ENCODE measurements at places on chromosomes 5 and 9.
A peak's percentile ranks its signal among the peaks of the same experiment; 100 is the strongest.

- DNase-seq: no peak
Observed at GRCh38 chr9:23842565-23843129, 16.6 kb upstream of the ELAVL2 start.

GRCh38 chr9:3415906-3416305 lies 109.9 kb downstream of the RFX3 start:
- DNase-seq: no peak

DNA sequence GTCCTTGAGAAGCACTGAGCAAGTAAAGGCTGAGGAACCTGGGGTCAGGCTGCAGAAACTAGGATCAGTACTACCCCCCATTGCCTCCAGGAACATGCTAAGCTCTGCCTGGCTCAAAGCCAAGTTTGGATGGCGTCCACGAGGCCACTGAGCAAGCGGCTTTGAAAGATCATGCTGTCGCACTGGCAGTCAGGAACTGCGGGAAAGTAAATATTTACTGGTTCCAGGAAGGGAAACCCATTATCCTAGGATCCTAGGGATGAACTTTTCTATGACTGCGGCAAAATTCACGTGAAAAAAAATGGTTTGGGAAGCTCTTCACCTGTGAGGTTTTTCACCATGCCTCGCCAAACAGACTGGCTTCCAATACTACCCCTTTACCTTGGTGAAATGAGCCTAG lies 75.3 kb upstream of the PJA2 start:
- DNase-seq: no peak

- no peak for DNase-seq
Observed at GRCh38 chr5:157006262-157006661, 43.2 kb upstream of the TIMD4 start.

DNA sequence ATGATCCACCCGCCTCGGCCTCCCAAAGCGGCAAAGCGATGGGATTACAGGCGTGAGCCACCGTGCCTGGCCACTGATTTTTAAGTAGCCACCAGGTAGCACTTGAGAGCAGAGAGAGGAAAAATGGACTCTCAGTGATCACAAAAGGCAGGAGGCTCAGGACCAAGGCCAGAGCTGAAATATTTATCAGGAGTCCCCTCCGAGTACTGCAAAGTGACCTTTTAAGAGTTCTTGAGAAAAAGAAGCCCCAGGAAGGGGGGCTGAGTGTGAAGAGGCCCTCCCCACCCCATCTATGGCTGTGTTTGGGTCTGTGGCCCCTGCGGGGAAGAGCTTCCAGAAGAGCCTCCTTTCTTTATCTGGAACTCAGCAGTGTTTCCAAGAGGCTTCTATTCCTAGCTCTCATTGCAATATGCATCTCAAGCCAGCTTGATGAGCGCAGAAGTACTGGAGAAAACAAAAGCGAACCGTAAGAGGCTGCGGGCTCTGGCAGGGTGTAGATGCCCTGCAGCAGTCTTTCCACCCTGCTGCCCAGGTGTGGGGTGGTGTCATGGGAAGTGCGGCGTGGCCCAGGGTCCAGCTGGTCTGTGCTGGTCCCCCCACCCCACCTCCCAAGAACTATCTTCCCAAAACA lies 75.5 kb upstream of the CDK20 start:
- no peak for DNase-seq

DNA sequence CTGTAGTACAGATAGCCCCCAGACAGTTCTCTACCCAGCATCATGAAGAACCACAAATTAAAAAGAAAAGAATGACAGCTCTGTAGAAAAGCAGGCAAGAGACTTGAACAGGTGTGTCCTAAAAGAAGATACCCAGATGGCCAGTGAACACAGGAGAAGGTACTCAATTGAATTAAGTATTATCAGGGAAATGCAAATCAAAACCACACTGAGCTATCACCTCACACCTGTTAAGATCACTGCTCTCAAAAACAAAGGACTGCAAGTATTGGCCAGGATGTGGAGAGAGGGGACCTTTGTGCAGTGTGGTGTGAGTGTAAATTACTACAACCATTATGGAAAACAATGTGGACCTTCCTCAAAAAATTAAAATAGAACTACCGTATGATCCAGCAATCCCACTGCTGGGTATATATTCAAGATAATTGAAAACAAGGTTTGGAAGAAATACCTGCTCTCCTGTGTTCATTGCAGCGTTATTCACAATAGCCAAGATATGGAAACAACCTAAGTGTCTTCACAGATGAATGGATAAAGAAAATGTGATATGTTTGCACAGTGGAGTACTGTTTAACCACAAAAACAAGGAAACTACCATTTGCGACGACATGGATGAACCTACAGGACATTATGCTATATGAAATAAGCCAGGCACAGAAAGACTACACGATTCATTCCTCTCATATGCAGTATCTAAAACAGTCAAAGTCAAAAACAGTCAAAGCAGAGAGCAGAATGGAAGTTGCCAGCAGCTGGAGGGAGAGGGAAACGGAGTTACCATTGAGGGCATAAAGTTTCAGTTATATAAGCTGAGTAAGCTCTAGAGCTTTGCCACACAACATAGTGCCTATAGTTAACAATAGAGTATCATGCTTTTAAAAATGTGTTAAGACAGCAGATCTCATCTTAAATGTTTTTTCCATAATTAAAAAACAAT lies 102.6 kb downstream of the WNK2 start:
- no peak for DNase-seq

GRCh38 chr5:153827397-153827796 lies 211.3 kb downstream of the FAM114A2 start:
- DNase-seq: no peak

DNA sequence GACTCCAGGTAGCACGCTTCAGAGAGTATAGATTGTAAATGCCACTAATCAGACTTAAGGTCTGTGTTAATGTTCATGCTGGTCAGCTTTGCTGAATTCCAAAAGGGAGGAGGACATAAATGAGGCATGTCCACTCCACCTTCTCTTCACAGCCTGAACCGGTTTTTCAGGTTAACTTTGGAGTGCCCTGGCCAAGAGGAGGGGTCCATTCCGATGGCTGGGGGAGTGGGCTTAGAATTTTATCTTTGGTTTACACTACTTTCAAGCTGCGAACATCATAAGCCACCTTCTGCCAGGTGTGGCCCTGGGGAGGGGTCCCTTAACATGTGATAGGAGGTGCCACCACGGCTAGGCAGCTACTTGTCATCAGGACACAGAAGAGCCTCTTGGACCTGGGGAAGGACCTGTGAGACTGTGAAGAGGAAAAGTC lies 24.2 kb downstream of the ABO start:
- DNase-seq: no peak

DNA sequence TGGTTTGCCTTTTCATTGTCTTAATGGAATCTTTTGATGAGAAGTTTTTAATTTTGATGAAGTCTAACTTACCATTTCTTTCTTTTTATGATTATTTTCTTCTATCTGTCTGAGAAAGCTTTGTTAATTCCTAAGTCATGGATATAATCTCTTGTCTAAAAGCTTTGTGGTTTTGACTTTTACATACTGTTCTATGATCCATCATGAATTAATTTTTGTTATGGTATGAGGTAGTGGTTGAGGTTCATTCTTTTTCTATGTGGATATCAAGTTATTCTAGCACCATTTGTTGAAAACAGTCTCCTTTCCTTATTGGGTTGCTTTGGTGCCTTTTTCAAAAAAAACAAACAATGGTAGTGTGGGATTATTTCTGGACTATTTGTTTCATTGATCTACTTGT lies 20.4 kb downstream of the FBXO10 start:
- DNase-seq: no peak

DNA sequence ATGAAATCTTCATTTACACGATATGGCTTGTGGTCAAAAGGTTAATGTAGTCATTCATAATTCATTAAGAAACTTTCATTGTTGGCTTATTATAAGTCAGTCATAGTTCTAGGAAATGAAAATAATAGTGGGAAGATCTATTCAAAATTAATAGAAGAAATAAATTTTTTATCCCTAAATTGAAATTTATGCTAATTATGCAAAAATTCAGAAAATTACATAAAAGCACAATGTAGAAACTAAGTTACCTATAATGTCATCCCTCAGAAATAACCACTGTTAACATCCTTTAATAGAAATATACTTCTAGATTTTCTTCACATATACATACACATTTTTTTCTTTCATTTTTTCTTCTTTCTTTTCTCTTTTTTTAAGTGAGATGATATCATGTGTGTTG lies 15.9 kb upstream of the JAK2 start:
- no peak for DNase-seq

GRCh38 chr5:178404987-178405386 lies 172.4 kb upstream of the PHYKPL start:
- peak; percentile 39 for DNase-seq

GRCh38 chr5:179276838-179277395 lies 68.3 kb downstream of the ADAMTS2 start:
- no peak for DNase-seq

- DNase-seq: no peak
Observed at GRCh38 chr5:107401470-107402122, 269.1 kb downstream of the EFNA5 start.

- no peak for DNase-seq
Observed at GRCh38 chr5:142390334-142390733, 65.5 kb upstream of the SPRY4 start.

- no peak for DNase-seq
Observed at GRCh38 chr5:82100303-82101077, 128.7 kb downstream of the ATG10 start.

GRCh38 chr5:69449511-69449910 lies 34.6 kb downstream of the MARVELD2 start:
- no peak for DNase-seq

DNA sequence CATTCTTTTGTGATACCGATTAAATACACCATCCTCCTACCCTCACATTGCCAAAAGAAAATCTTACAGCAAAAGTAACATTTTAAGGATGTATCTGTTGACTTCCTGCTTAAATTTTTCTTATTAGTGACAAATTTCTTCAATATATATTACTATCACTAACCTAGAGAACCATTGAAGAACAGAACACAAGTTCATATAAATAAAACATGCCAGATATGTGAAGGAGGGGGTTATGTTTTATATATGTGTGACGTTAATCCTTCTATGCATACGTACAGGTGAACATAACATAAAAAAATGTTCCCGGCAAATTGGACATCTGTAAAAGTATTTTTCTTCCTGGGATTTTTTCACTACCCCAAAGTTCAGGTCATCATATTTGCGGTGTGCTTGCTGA lies at the start of gene OR13F1:
TSS of gene OR13F1 (plus strand) at position 301 of the 400 bp plus-strand sequence. CDS start at position 301, 0 bp downstream.
- no peak for DNase-seq

- no peak for DNase-seq
Observed at GRCh38 chr5:172564883-172565282, 76.2 kb upstream of the NEURL1B start.
